Stimulated activated CD4-positive, alpha-beta T cell treated with anti-CD3 and anti-CD28 coated beads, Interleukin-1b, Interleukin-23, amount 100 ng/mL, for 1 hour (primary cell): ENCODE measurements at places on chromosomes 4 and X.

DNA sequence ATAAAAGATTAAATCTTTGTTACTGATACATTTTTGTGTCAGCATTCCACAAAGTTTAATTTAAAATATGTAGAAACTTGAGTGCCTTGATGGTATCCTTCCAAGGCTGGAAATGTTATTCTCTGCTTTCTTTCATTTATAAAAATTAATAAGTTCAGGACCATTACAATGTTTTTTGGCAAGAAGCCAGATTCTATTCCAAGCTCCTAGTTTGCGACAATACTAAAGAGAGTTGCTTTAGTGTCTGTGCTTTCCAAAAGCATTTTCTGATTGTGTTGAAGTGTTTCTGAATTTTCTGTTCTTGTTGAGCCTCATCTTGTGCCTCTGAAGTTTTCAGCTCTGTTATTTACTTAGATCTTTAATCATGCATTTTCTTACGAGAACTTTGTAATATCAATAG is 516.2 kb downstream of the KCTD8 start:
- DNase-seq, result no peak

DNA sequence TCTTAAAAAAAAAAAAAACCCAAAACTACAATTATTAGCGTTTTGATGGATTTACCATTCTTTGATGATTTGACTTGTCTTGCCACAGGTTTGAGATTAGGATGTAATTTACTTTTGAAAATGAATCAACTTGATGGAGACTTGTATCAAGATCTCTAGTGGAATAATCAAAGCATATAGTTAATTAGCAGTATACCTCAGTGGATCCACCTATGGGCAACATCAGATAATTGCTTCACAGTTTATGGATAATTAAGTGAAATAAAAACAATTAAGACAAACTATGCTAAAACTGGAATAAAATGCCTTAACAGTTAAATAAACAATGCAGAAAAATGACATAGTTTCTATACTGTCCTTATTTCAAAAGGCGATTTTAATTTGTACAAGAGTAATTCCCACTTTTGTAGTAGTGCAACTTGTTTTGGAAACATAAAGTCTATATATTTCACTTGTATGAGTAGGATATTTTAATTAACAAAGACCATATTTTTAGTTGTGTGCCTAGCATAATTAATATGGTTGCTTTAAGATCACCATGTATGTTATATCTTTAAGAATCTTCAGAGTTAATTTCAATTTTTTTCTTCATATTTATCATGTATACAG is 4.2 kb downstream of the CPEB2 start:
- DNase-seq, result no peak

GRCh38 chr4:74675673-74676279 is 118.5 kb downstream of the BTC start:
- DNase-seq, result no peak

DNA sequence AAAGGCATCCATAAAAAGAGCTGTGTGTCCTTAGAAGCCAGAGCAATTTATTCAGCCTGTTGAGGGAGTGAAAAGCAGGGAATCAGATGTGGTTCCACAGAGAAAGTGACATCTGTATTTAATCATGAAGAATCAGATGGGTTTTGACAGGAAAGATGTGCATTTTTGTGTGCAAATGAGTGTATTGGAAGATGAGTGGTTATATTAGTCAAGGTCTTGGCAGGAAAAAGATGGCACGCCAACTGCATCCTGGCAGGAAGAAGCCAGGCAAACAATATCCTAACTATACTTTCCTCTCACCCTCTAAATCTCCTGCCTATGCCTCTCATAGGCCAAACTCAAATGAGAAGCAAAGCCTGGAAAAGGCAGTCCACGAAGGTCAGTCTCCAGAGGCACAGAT is 59.1 kb downstream of the SCFD2 start:
- DNase-seq, result no peak

DNA sequence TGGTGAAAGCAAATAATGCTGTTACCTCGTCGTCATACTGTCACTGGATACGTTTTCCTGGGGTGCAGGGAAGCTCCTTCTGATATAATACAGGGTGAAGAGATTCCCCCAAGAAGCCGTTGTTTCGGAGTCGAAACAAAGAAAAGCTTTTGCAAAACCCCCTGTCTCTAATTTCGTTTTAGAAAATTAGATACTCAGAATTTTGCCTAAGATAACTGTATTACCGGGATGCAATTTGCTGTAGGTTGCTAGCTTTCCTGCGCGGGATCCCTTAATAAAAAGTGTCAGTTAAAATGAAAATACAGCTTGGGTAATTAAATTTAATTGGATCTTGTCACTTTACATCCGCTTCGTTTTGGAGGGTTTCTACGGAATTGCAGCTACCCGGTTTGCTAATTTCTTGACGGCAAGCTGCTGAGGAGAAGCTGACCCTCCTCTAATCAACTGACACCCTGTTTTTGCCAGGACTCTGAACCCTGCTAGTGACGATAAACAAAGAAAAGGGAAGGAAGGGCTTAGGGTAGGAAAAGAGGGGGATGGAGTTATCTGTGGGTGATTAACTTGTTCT is 174.6 kb downstream of the SHOX start:
- DNase-seq, result no peak

- DNase-seq, result no peak
These were observed 668 bp upstream of the TAPT1 start for GRCh38 chr4:16226816-16227461.

GRCh38 chr4:185730387-185730786 is 81.6 kb downstream of the SORBS2 start:
- DNase-seq, result no peak

DNA sequence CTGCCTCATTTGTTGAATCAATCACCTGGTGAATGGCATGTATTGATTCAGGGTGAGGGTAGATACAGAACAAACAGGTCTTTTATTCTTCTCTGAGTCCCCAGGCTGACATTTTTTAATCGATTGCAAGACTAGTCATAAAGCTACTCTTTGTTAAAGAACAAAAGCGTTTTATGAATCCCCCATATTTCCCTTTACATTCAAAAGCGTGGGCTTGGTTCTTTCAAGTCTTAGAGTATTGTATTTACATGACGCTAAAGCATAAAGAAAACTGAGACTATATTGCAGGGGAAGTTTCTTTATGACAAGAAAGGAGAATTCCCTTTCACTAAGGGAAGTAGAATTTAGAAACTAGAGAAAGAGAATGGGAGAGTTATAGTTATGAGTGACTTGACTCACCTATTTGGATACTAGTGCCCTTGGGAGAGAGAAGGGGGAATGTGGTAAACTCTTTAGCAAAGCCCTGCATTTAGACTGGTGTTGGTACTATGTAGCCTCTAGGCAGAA is 69.3 kb upstream of the PDE5A start:
- no peak for DNase-seq

- DNase-seq, result no peak
These were observed 54.7 kb downstream of the MFAP3L start for GRCh38 chr4:169971456-169972015.

- DNase-seq, result no peak
These were observed 623.4 kb downstream of the SPRY1 start for GRCh38 chr4:124019749-124020549.

- no peak for DNase-seq
These were observed 22.9 kb downstream of the OTOP1 start for GRCh38 chr4:4203688-4204400.

GRCh38 chrX:120575379-120576114 is 14.8 kb upstream of the CUL4B start:
- DNase-seq, result no peak

DNA sequence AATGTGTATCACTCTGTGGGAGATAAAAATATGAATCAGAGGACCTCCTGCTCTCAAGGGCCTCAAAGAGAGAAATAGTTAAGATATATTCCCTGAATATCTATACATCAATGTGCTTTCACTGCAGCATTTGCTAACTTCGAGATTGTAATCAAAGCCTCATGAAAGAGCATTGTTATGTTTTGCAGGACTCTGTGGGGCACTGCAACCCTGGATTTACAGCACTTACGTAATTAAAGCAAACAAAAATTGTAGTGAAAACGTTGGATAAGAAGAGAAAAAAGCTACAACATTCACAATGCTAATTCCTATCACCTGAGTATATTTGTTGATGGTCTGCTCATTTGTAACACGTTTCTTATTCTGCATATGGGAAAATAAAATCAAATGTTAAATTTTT is 48.0 kb downstream of the ETNPPL start:
- no peak for DNase-seq

DNA sequence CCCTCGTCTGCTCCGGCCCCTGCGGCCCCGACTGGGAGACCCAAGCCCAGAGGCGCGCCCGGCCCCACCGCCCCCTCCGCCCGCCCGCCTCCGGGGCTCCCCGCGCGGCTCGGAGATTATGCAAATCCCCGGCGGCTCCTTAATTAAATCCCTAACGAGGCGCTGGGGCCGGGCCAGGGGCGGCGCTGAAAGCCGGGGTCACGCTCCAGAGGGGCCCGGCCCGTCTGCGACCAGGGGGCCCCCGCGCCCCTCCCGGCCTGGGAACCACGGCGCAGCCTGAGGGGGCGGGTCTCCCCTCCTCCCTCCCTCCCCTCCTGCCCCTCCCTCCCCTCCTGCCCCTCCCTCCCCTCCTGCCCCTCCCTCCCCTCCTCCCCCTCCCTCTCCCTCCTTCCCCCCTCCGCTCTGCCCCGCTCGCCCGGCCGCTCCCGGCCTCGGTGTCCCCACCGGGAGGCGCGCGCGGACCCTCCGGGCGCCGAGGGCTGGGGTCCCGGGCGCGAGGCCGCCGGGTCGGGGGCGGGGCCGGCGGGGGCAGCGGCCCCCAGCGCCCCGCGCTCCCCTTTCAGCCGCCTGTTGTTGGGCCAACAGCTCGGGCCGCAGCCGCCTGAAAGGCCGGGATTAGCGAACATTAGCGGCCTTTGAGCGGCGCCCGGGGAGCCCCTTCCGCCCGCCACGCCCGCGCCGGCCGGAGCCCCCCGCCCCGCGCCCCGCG is 25.9 kb upstream of the FGFR3 start:
- no peak for DNase-seq

GRCh38 chrX:131054906-131055305 is 3.2 kb upstream of the ARHGAP36 start:
- DNase-seq, result no peak

GRCh38 chrX:118595501-118596042 is 100.0 kb downstream of the DOCK11 start:
- DNase-seq, result no peak

GRCh38 chr4:182556580-182556979 is 313.4 kb downstream of the TENM3 start:
- DNase-seq, result no peak

DNA sequence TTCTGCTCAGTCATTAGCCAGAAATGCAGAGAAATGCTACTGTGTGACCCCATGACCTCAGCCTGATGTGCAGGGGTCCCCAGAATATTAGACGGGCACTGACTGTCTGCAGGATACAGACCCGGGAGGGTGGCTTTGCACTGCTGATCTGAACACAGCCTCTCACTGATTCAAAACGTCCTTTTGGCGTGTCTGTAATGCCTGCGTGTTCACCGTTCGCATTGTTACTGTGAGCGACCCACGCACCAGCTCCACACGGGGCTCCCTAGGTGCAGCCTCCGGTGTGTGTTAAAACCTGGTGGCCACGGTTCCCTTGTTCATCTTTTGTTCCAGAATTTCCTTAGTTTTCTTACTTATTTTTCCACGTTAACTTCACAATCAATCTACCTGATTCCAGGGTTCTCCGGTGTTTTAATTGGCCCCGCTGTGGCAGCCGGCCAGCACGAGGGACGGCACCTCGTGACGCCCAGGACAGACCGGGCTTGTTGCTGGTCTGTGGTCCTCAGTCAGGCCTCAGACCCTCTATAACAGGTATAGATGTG is 32.0 kb upstream of the SPON2 start:
- no peak for DNase-seq

DNA sequence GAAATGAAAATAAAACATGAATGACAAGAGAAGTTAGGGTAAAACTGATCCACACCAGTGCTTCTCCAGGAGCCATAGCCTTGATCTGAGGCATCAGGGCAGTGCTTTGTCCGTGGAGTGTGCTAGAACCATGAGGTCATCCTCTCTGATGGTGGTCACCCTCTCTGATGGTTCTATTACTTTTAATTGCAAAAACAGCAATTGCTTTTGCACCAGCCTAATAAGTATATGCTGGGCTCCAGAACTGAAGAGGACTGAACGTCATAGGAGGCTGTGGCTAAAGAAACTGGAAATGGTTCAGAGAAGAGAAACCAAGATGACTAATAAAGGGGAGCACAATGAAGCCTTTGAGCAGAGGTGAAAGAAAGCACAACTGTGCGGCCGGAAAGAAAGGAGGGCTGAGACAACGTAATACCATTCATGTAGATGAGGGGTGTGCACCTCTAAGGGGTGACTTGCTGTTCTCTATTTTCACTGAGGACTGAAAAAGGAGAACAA is 17.0 kb upstream of the TMEM154 start:
- no peak for DNase-seq

DNA sequence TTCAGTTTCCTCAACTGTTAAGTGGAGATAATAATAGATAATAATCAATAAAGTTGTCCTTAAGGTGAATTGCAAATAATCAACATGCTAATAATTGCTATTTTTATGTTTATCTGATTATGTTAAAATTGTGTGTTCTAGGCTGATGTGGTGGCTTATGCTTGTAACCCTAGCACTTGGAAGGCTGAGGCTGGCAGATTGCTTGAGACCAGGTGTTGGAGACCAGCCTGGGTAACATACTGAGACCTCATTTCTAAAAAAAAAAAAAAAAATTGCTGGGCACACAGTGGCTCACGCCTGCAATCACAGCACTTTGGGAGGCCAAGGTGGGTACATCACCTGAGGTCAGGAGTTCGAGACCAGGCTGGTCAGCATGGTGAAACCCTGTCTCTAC is 175.2 kb downstream of the GC start:
- no peak for DNase-seq

GRCh38 chr4:143212566-143212965 is 27.8 kb downstream of the USP38 start:
- no peak for DNase-seq

GRCh38 chr4:22668301-22668700 is 24.4 kb upstream of the GBA3 start:
- DNase-seq, result no peak

GRCh38 chr4:109985993-109986974 is 73.6 kb downstream of the EGF start:
- no peak for DNase-seq

- no peak for DNase-seq
These were observed 543.0 kb downstream of the SPRY1 start for GRCh38 chr4:123939621-123940020.

GRCh38 chr4:155541716-155542115 is 124.9 kb upstream of the GUCY1A1 start:
- no peak for DNase-seq

GRCh38 chrX:112779139-112779538 is 61.5 kb downstream of the AMOT start:
- DNase-seq, result no peak

GRCh38 chr4:3316146-3316545 is 23.3 kb downstream of the RGS12 start:
- no peak for DNase-seq

GRCh38 chr4:102454981-102455685 is 46.0 kb upstream of the NFKB1 start:
- DNase-seq, result no peak

- DNase-seq, result no peak
These were observed 140.8 kb upstream of the EDNRA start for GRCh38 chr4:147340111-147340510.

DNA sequence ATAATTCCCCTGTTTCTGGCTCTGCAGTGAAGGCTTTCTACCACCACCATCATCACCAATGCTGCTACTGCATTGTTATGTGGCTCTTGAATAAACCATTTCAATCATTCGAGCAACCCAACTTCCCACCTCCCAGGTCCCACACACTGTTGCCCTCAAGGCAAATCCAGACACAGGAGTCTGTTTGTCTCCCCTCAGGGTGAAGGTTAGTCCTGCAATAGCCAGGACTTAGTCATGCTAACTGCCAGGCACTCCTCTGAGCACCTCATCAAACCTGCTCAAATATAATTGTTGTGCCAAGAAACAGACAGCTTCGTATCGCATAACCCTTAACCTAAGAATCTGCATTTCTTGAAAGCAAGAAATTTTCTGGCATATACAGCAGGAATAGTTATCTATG is 213.2 kb downstream of the KDR start:
- no peak for DNase-seq
